Colonic mucosa (tissue), 4 donors: ENCODE measurements at places on chromosomes 1 and 21. TPM values are rescaled to one million over a fixed set of nuclear protein-coding genes. Genes with fewer than 3 reads are reported as not detected.

Gene MARCKSL1
- total RNA-seq, result 174 TPM

Gene ALG14
- 11.4 TPM for total RNA-seq

Gene TNNI3K
- 0.96 TPM for total RNA-seq

Gene FCRL6
- total RNA-seq, result not detected

GRCh38 chr1:46697053-46697452, 21.9 kb downstream of the EFCAB14 start:
- no peak for DNase-seq

DNA sequence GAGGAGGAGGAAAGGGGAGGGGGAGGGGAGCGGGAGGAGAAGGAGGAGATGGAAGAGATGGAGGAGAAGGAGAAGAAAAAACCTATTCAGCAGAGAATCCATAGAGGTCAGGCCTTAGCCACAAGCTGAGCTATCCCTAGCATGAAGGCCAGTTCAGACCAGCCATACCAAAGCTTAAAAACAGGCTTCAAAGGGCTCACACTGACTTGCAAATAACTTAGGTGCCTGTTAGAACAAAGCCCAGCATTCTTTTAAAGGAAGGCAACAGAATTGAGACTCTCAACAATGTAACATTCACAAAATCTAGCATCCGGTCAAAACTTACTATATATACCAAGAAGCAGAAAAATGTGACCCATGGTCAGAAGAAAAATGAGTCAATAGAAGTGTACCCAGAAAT, 43.6 kb upstream of the IFFO2 start:
- no peak for DNase-seq

DNA sequence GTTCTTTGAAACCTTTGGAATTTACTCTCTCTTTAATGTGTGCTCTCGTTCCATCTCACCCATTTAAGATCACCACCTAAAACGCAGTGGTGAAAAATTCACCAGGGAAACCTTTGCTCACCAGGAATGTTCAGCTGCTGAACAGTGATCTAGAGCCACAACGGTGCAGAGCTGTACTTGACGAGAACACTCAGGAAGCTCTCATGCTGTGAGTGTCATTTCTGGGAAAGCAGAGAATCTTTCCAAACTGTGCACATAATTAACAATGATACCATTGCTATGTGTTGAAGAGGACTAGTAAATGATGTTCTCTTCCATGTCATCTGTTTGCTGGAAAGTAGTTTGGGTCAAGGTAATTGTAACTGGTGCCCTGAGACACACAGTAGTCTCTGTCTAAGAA, 117.1 kb downstream of the ZZZ3 start:
- DNase-seq, result no peak

GRCh38 chr1:230010603-230011332, 56.3 kb upstream of the GALNT2 start:
- DNase-seq, result no peak

GRCh38 chr1:226355669-226356551, 46.9 kb upstream of the LIN9 start:
- no peak for DNase-seq
